OCI-M1 (cell line): ENCODE measurements at places on chromosomes 16 and 17.

DNA sequence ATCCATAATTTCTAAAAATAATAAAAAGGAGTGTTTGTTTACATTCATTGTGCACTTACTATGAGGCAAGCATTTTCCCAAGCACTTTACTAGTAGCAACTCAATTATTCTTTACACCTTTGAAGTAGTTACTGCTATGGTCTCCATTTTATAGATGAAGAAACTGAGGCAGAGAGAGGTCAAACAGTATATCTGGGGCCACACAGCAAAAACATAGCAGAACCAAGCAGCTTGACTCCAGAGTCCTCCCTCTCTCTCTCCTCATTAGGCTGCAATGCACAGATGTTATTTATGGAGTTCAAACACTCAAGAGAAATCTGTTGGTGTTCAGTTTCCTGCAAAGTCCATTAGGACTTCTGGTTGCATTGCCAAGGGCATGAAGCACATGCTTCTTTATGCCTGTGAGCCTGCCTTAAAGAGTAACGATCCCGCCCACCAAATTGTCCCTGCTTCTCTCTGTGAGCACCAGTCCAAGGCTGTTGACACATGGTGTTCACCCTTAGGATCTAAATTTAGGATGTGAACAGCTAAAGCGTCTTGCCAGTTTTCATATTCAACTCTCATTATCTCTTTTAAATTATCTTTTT is 44.0 kb downstream of the GPRC5B start:
- DNase-seq: no peak

DNA sequence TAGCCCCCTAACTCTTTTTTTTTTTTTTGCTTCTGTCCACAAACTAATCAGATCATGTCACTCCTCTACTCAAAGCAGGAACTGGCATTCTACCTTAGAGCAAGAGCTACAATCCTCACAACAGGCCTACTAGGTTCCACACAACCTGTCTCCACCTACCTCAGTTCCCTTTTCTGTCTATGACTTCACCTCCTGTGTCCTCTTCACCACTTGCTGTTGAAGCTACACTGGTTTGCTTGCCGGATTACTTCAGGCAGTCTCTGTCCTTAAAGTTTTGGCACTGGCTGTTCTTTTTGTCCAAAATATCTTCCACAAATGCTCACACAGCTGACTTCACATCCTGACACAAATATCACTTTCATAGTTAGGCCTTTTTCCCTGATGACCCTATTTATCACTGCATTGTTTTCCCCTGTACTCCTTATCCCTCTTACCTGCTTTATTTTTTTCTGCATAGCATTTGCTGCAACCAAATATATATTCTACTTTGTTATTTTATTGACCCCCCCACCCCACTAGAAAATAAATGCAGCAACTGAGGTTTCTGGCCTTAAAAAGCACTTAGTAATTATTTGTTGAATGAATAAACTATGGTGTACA is 72.0 kb downstream of the KANSL1 start:
- no peak for DNase-seq

- no peak for DNase-seq
Observed at GRCh38 chr16:471353-472198, 46.1 kb downstream of the RAB11FIP3 start.

DNA sequence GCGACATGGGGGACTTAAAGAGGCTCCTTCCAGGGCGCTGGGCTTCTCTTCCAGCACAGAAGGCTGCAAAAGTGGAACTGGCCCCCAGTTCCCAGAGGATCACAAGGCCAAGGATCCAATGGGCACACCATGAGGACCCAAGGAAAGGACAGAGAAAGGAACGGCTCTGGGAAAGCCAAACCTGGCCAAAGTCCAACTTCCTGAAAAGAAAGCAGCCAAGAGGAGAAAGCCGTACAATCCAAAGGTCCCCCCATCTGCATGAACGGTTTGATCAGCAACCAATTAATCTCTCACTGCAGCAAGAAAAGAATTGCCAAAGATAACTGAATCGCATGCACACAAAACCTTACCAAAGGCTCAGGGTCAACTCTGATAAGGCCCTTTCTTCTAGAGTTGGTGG is 19.8 kb upstream of the ICAM2 start:
- no peak for DNase-seq

DNA sequence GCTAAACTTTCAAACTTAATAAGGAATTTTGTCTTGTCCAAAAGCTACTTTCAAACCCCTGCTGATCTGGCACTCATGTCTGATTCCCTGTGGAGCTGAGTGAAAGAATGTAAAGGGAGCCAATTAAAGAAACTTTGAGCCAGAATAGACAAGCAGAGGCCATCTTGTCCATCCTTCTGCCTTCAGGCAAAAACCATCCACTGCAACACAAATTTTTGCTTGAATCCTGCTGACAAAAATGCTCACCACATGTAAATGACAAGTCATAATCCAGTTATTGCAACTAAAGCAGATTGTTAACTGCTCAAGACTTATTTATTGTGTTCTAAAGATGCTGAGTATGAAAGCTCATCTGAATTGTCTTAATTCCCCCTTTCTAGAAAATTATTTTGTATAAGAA is 124.0 kb upstream of the HLF start:
- no peak for DNase-seq

- peak; percentile 17 for DNase-seq
Observed at GRCh38 chr17:48406936-48407567, 23.0 kb downstream of the SKAP1 start.

DNA sequence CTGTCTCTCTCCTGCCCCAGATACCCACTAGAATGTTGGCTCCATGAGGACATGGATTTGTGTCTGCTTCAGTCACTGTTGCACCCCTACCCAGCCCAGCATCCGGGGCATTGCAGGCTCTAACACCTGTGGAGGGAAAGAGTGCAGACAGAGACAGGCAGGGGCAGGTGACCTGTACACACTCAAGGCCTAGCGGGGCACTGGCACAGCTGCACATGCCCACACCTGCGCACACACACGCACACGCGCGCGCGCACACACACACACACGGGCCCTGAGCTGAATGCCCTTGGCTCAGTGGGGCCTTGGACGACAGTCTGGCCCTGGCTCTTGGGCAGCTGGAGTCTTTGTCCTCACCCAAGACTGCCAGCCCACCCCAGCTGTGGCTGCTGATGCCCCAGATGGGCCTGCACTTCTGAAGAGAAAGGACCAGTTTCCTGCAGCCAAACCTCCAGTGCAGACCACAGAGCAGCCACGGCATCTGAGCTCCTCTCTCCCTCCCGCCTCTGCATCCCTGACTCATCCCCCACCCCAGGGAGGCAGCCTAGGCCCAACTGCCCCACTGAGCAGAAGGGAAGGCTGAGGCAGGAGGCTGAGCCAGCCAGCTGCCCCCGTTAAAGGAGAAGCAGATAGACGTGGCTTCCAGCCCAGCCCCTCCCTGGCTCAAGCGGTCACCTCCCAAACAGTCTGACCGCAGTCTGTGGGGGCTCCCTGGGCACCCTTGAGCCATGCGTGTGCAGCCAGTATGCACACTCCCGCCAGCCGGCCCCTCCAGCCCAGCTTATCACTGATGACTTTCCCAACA is 12.3 kb upstream of the RAI1 start:
- peak; percentile 68 for DNase-seq

DNA sequence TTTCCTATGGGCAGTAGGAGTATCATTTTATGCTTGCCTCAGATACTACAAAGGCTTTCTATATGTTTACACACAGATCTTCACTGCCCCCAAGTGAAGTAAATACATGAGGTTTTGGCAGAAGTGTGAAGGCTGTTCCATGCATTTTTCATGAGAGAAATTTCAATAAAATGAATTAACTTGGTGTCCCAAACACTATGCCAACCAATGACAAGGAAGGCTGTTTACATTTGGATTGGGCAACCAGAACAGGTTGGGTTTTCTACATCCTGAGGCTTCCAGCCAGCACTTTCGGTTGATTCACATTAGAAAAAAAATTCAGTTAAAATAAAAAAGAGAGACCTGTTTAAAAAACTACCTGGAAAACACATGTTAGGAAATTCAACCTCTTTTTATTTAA is 625.4 kb downstream of the KCNJ2 start:
- no peak for DNase-seq

- DNase-seq: peak; percentile 94
Observed at GRCh38 chr17:48944515-48945260, at the start of gene SNF8. SNF8 (minus strand) TSS chr17:48944842; CDS start chr17:48944734, 108 bp downstream.

DNA sequence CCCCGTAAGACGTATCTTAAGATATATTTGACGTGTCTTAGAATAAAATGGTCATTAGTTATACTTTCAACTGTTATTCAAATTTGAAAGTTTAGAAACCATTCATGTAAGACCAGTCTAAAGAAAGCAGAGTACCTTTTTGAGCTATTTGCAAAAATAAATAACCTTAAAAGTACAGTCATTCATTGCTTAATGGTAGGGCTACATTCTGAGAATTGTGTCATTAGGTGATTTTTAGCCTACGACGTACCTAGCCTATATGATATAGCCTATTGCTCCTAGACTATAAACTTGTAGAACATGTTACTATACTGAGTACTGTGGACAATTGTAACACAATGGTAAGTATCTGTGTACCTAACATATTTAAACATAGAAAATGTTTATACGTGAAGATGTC is 139.2 kb downstream of the PHKB start:
- DNase-seq: no peak

- peak; percentile 21 for DNase-seq
Observed at GRCh38 chr17:34556384-34556783, 23.0 kb upstream of the TMEM132E start.

DNA sequence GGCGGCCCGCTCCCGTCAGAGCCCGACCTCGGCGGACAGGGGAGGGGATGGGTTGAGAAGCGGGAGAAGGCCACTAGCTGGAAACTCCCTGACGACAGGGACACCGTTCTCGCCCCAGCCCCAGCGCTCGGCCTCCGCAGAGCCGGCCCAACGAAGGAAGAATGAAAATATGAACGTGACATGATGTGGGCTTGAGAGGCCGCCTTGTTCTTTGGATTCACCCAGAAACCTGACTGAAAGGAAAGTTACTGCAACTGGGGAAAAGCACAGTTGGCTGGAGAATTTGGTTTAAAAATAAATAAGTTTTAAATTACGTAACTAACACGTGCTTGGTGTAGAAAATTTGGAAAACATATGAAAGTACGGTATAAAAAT is 21.1 kb downstream of the NPTX1 start:
- no peak for DNase-seq

DNA sequence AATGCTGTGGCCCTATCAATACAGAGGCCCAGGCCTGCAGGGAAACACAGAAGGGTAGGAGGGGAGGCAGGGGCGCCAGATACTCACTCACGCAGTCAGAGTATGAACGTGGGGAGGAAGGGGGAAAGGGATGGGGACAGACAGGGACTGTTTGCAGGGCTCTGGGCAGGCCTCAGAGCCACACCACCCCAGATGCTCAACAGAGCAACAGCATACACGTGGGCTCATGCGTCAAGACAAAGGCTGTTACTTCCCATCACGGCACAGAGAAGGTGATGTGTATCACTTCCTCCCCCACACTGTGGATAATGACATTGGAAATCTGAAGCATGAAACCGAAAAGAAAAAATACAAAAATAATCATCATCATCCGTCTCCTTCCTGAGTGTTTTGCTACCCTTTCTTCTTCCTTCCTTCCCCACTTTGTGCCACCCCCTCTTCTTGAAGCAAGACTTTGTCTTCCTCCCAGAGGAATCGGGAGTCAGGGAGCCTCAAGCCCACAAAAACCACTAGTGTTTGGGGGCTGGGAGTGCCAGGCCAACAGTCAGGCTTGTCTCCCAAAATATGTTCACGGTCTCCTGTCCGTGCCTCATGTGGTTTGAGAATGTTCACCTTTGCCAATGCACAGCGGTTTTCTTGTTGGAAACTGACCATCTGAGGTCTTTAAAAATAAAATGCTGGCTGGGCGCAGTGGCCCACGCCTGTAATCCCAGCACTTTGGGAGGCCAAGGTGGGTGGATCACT is 20.1 kb downstream of the SLC39A11 start:
- no peak for DNase-seq
